ENCODE measurements at places on chromosomes 3 and 15. TPM values are rescaled to one million over a fixed set of nuclear protein-coding genes. Genes with fewer than 3 reads are reported as not detected.

DNA sequence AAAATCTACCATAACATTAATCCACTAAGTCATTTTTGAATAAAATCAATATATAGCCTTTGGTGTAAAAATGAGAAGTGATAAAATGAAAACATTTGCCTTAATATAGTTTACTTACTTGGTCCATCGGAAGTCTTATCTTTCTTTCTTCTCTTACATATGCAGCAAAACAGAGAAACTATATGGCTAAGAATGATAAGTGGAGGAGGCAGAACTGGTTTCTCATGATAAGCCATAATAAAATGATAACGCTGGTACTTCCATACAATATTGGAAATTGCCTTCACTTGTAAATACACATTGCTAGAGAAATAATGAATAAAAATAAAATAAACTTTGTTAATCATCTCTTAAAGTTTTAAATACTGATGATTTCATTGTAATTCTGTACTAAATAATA is 47.8 kb upstream of the USP50 start:
- no peaks in the 10 kb centered on the region for H3K27me3 ChIP-seq
- DNase-seq = no peak
- no peak overlapping the region for H3K27ac ChIP-seq
- H3K4me3 ChIP-seq = no peak overlapping the region
- no peaks in the 10 kb centered on the region for H3K4me1 ChIP-seq

GRCh38 chr3:112734171-112734570 is 93.2 kb upstream of the CCDC80 start:
- H3K4me1 ChIP-seq = no peaks in the 10 kb centered on the region
- no peak overlapping the region for H3K4me3 ChIP-seq
- no peak for DNase-seq
- no peaks in the 10 kb centered on the region for H3K36me3 ChIP-seq
- H3K27me3 ChIP-seq = no peaks in the 10 kb centered on the region

GRCh38 chr3:71045917-71046282 is 537.6 kb downstream of the FOXP1 start:
- H3K27ac ChIP-seq = no peak overlapping the region
- peaks cover 3% of the 10 kb centered on the region for H3K4me1 ChIP-seq

DNA sequence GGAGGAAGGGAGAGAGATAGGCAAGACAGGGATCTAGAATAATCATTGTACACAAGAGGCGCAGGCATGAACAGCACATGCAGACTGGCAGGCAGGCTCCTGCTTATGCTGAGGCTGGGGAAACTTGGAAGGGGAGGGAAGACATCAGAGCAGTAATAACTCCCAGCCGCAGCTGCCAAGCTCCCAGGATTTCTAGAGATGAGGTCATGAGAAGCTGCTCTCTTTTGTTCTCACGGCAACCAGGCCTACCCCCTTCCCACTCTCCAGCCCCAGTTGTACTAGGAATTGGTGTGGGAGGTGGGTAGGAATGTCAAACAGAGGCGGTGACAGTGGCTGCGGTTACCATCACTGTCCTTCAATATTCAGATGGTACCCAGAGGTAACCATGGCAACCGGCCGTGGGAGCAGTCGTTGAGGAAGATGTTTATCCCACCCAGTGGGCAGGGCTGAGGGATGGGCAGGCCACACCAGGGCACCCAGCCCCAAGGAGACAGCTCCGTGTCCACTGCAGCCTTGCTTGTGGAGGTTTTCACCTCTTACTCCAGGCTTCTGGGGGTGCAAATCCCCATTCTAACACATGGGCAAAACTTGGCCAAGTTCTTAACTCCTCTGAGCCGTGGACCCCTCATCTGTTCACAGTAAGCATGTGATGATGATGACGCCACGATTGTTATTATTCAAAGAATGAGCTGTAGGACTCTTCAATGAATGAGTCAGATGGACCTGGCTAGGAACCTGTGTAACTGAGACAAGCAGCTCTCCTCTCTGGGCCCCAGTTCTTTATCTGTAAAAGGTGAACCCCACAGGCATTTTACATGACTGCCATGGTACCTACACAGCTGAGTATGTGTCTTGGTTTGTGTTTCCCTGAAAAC is 360.8 kb upstream of the PROK2 start:
- H3K4me1 ChIP-seq = peaks cover 24% of the 10 kb centered on the region
- H3K27me3 ChIP-seq = no peaks in the 10 kb centered on the region
- H3K27ac ChIP-seq = no peak overlapping the region
- DNase-seq = no peak
- no peaks in the 10 kb centered on the region for H3K36me3 ChIP-seq
- H3K4me3 ChIP-seq = no peak overlapping the region

The UQCC5 gene
- 5.1 TPM for polyA plus RNA-seq

DNA sequence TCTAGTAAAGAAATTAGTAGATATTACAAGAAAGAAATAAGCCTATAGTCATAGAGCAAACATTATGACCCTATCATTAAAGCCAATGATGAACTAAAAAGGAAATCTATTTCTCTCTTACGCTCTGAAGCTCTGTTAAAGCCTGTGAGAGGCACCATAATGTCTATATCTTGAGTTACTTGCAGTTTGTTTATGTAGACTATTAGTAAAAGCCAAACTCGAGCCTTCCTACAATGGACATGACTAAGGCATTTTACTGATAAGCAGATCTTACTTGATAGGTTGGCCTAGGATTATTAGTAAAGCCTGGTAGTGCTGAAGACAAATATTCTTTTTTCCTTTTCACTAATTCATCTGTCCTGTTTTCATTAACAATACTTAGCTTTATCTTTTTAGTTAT is 32.7 kb downstream of the LRRC3B start:
- no peaks in the 10 kb centered on the region for H3K4me1 ChIP-seq
- H3K27me3 ChIP-seq = no peaks in the 10 kb centered on the region
- no peak for DNase-seq
- H3K27ac ChIP-seq = no peak overlapping the region

DNA sequence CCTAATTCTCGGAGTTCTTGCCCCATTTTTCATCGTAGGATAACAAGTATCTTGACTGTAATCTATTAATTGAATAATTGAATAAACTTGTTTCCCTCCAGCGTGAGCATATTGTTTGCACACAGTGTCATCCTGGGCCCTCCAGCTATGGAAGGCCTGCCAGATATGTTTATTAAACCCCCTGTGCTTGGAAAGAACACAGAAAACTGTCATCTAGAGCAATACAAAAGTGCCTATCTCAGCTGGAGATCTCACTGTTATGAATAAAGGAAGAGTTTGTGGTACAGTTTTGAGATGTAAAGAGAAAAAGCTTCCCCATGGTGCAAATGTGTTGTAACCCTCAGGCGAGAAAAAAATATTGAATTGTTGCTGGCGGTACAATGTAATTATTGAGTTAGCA is 405.9 kb downstream of the SOX2 start:
- no peaks in the 10 kb centered on the region for H3K4me1 ChIP-seq
- no peak overlapping the region for H3K27ac ChIP-seq
- H3K36me3 ChIP-seq = no peaks in the 10 kb centered on the region
- no peaks in the 10 kb centered on the region for H3K27me3 ChIP-seq
- no peak for DNase-seq

GRCh38 chr15:92050220-92050898 is 196.9 kb downstream of the SLCO3A1 start:
- peak overlapping the region; percentile 32 for H3K27ac ChIP-seq
- no peaks in the 10 kb centered on the region for H3K27me3 ChIP-seq
- no peak overlapping the region for H3K4me3 ChIP-seq
- no peak for DNase-seq

GRCh38 chr15:63593705-63594671 is 3.2 kb upstream of the FBXL22 start:
- H3K4me3 ChIP-seq = no peak overlapping the region
- no peaks in the 10 kb centered on the region for H3K27me3 ChIP-seq
- H3K27ac ChIP-seq = no peak overlapping the region

DNA sequence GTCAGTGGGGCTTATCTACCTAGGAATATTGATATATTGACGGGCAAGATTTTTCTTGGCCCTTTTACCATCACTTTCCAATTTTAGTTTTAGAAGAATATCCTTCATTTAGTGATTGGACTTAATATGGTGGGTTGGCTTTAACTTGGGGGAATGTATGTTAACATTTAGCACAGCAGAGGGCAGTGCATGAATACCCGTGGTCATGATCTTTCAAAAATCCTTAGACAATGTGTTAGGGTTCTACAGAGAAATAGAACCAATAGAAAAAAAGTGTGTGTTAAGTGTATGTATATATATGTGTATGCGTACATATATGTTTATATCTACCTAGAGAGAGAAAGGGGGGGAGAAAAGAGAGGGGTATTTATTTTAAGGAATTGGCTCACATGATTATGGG is 36.9 kb downstream of the GPR171 start:
- no peaks in the 10 kb centered on the region for H3K36me3 ChIP-seq
- H3K4me3 ChIP-seq = no peak overlapping the region
- DNase-seq = no peak

GRCh38 chr3:46208167-46208704 is at the start of gene CCR1:
CCR1 (minus strand) TSS chr3:46208313; CDS start chr3:46204313, 4,000 bp downstream.
- peaks cover 1% of the 10 kb centered on the region for H3K36me3 ChIP-seq
- no peak within 1 kb of the TSS for H3K27ac ChIP-seq
- no peak for DNase-seq
- no peaks in the 10 kb centered on the region for H3K4me1 ChIP-seq
- H3K27me3 ChIP-seq = no peaks in the 10 kb centered on the region
- H3K4me3 ChIP-seq = no peak within 1 kb of the TSS

GRCh38 chr3:9135526-9135925 is 113.9 kb downstream of the SRGAP3 start:
- no peak for DNase-seq
- H3K27ac ChIP-seq = no peak overlapping the region
- H3K4me1 ChIP-seq = no peaks in the 10 kb centered on the region
- no peak overlapping the region for H3K4me3 ChIP-seq

All from liver (tissue), 10 donors.